NCI-H2227 treated with DMSO at 0.1 percent for 48 hours (cell line): ENCODE measurements at places on chromosomes 5 and 9.

GRCh38 chr9:117625154-117625553, 79.0 kb upstream of the TLR4 start:
- DNase-seq = no peak

GRCh38 chr5:177508837-177509236, 789 bp downstream of the DOK3 start:
- no peak for DNase-seq

DNA sequence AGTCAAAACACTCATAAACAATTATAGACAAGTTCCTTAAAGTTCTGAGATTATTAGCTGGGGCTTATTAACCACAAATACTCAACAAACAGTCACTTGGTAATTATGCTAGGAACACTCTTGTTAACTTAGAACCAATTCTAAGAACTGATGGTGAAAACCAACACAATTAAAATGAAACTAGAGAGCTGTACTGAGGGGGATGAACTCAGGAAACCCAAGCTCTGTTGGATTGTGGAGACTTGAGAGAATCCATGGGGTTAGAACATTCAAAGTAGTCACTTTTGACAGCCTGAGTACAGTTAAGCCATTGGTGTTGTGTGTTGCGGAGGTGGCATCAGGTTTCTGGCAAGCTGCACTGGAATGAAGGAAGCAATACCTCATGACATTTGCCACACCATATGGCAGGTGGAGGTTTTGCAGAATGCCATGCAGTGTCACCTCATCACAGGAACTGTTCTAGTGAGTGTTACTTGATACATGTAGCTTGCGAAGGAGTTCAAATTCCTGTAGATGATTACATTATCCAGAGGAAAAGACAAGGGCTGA, 480.9 kb upstream of the CD180 start:
- DNase-seq = no peak

DNA sequence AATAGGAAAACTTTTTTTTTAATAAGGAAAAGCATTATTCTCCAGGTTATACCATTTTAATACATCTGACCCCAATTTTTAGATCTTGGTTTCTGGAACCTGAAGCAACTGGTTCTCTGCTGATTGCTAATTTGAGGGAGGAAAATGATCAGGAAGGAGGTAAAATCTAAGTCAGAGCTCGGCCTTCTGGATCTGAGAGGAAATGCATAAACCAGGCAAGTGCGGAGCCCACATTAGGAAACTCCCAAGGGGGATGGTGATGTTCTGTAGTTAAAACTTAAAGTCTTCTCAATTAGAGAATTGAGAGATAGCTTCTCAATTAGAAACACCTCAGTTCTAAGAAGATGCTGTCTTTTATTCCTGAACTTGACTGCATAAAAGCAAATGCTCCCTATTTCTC, 113.5 kb downstream of the TSSK1B start:
- DNase-seq = no peak

DNA sequence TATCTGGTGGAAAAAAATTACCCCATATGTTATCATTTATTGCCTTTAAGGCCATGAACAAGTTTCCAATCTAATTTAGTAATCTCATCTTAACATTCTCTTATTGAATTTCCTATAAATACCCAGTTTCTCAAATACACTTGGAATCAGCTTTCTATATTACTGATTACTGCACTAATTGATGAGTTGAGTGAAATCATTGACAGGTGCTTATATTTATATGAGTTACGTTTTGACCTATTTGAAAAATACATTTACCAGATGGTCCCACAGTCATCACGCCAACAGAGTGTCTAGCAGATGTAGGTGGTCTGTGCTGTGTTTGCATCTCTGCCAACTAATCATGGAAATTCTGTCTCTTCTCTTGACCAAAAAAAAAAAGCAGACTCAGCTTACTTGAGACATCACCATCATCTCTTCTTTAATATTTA, 307.3 kb upstream of the NREP start:
- no peak for DNase-seq

DNA sequence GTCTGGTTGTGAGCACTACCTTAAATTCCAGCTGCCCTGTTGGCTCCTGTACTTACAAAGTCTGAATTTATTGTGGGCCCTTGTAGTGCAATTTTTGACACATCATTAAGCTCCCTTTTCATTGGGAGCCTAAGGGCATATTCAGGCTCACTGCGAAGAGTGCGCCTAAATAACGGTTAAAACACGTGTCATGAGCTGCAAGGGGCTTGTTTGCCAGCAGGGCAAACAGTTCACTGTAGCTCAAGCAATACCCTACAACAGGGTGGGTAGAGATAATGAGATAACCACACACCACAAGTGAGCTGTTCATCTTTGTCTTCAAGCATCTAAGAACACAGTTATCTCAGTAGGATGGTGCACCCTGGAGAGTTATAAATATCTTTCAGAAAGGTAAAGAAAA, 214.2 kb downstream of the SLF1 start:
- no peak for DNase-seq

DNA sequence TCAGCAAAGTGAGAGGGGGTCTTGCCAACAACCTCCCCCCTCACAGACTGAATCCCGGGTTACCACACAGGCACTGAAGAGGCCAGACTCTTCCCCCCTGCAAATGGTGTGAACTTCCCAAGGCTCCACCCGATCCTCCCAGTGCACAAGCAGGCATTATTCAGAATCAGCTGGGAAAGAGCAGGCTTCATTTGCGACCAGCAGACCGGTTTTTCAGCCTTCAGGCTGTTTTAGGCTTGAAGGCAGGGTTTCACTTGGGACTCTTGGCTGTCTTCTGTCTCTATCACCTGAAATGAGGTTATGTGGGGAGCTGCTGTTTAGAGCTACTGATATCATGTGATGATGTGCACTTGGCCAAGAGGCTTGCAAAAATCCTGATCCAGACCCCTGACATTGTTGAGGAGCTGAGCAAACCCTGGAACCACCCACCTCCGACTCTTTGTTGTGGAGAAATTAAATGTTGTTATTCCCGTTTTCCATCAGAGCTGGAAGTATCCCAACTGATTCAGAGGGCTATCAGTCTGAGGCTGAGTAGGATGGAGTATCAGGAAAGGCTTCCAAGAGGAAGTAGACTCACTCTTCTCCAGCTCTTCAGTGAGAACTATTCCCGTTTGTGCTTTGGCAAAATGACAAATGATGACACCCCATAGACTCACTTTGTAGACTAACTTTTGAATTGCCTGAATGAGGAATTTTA, 63.3 kb upstream of the ZFR start:
- no peak for DNase-seq

- DNase-seq = no peak
Observed at GRCh38 chr9:105233873-105234272, 10.6 kb upstream of the SLC44A1 start.

GRCh38 chr5:31196309-31196708, 2.8 kb downstream of the CDH6 start:
- DNase-seq = no peak

DNA sequence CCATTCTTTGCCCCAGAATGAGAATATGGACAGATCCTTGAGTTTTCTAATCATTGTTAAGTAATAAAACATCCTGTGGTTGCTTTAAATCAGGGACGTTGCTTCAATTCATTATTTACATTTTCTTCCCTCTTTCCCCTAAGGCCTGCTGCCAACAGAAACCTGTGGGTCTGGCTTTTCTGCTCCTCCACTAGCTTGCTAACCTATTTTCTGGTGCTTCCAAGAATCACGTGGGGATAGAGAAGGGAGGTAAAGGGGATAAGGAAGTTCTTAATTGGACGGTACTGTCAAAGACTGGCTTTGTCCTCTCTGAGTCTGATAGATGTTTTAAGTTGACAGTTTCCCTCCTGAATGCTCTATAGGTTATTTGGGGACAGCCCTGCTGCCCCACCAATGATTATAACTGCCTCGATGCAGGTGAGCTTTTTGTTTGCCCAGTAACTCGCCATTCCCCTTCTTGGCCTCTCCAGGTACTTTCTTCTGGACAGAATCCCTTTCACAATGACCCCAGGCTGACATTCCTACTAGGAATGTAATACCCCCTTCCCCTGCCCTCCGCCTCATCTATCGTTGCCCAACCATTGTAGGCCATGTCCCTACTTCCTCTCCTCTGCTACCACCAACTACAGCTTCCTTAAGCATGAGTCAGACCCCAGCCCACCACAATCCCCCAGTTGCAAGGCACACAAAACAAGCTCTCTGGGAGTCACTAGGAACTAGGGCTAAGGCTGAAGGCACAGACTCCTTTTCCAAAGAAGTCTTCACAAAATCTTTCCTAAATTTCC, 19.9 kb upstream of the CPEB4 start:
- no peak for DNase-seq

GRCh38 chr5:34869256-34869655, 30.3 kb downstream of the TTC23L start:
- DNase-seq = no peak

DNA sequence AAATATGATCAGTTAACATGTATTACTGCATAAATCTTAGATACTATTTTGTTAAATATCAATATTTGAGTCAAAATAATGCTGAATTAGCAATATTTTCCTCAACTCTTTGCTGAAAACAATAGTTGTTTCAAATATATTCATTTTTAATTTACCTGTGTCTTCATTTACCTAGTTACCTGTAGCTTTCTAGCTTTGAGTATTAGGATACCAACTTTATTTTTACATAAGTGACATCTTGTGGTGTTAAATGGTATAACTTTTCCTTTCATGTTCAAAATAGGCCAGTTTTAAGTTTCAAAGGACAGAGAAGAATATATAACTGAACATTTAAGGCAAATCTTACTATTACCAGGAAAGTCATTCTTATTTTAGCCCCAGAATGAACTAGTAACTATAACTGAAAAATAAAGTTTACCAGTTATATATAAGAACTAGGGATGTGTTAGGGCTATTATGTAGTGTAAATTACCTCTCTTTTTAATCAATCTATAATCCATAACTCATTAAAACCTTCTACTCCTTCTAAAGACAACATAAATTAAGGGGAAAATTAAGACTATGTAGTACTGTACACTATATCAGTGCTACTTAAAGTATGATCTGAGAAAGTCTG, 25.3 kb downstream of the AP3B1 start:
- DNase-seq = peak; percentile 17

DNA sequence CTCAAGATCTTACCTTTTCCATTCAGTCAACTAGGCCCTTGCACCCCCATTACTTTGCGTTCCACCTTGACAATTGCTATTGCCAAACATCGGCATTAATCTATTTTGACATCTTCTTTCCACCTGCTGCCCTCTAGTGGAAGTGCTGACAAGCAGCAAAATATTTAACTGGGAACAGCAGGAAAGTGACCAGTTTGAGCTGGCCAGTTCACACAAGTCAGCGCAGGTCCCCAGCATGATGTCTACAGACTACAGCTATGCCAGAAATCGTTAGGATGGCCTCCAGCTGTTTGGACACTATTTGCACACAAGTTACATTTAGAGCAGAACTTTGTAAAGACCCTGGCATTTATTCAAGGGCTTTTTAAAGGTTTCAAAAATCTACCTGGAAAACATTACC, 160.1 kb downstream of the GHR start:
- DNase-seq = peak; percentile 36

DNA sequence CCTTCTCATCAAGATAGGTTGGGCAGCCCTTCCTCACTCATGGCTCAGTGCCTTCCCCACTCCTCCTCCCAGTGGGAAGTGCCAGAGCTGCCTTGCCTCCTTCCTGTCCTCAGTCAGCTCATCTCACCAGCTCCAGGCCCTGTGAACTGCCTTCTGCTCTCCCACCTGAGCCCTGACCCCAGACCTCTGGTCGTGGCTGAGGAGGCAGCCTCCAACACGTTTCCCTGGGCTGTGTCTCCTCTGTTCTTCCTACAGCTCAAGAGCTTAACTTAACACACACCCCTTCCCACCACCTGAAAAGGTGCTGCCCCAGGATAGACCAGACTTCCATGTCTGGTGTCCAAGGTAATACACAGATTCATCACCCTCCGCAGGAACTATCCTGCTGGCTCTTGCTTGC, 21.2 kb downstream of the IL9 start:
- no peak for DNase-seq

DNA sequence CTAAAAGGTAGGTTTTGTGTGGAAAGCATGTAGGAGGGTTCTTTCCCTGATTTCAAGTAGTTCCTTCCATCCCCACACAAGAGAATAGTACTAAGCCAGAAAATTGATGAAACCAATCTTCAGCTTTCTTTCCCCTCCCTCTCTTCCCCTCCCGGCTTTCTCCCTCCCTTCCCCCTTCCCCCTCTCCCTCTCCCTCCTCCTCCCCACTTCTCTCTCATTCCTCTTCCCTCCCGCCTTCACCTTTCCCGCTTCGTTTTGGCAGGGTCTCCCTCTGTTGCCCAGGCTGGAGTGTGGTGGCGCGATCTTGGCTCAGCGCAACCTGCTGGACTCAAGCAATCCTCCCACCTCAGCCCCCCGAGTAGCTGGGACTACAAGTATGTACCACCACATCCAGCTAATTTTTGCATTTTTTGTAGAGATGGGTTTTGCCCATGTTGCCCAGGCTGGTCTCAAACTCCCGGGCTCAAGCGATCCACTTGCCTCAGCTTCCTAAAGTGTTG, 85.8 kb downstream of the ZCCHC7 start:
- DNase-seq = no peak

DNA sequence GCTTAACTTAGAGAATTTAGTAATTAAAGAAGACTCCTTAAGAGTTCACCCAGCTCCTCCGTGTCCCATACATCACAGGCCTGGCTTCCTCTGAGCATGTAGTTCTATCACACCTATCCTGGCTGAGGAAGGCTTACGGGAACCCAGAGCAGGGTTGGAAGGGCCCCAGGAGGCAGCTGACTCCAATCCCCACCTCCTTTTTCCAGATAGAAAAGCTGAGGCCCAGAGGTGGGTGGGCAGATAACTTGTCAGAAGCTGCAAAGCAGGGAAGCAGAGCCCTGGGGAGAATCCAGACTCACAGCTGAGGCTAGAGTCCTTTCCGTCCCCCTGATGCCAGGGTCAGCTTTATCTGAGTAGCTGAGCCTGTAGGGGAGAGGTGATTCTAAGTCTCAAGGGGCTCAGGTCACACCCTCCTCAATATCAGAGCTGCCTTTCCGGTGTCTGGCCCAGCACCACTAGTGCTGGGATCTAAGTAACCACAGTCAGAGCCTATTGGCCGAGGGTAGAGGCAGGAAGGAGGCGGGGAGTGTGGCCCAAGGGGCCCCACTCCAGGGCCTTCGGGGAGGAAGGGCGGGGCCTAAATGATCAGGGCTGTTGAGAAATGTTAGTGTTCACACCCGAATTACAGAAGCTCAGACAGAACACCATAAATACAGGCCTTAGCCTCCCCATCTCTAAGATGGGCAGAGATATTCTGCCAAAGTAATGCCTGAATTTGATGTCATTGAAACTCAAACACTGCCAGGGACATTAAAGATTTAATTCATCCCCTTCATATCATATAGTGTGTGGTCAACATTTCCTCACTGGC, 9.9 kb downstream of the CCDC69 start:
- DNase-seq = no peak

- no peak for DNase-seq
Observed at GRCh38 chr9:34279411-34279810, 49.7 kb downstream of the KIF24 start.

- DNase-seq = peak; percentile 18
Observed at GRCh38 chr5:144638787-144639186, 468.1 kb downstream of the KCTD16 start.

DNA sequence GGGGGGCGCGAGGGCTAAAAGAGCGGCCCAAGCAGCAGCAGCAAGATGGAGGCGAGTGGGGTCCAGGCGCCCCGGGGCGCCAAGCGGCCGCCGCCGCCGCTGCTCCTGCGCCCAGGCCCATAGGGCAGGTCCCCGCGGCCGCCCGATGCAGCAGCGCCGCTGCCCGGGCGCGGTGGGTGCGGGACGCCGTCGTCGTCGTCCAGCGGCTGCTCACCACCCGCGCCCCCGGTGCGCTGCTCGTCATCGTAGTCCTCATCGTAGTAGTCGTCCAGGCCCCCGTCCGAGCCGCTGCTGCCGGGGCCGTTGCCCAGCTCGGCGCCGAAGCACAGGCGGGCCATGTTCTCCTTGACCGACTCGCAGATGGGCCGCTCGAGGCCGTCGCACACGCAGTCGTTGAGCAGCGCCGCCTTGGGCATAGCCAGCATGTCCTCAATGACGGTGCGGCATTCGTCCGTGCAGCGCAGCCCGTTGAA, 1.5 kb downstream of the GAS1 start:
- no peak for DNase-seq
